SJSA1 (cell line): ENCODE measurements at places on chromosomes 12 and 14.

DNA sequence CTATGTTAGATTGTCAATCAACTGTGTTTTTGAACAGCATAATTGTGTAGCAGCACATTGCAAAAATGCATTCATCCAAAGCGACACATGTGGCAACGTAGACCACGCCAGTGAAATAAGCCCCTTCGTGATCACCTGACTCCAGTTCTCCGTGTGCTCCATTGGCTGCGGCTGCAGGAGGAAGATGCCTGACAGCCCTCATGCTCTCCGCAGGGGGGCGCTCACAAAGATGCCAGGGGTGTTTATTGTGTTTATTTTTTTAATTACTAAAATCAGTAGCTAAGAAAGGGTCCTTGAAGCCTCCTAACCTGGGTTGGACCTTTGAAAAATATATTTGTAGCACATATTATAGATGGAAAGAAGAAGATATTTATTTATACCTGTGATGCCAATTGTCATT lies 116.3 kb downstream of the SLC15A4 start:
- H3K4me3 ChIP-seq, result no peak overlapping the region
- DNase-seq, result no peak
- H3K36me3 ChIP-seq, result no peaks in the 10 kb centered on the region
- H3K4me1 ChIP-seq, result no peaks in the 10 kb centered on the region
- no peaks in the 10 kb centered on the region for H3K27me3 ChIP-seq

- H3K27ac ChIP-seq, result no peak overlapping the region
- no peak for DNase-seq
- peaks cover 21% of the 10 kb centered on the region for H3K4me1 ChIP-seq
- no peaks in the 10 kb centered on the region for H3K27me3 ChIP-seq
- H3K4me3 ChIP-seq, result no peak overlapping the region
- no peaks in the 10 kb centered on the region for H3K36me3 ChIP-seq
Observed at GRCh38 chr12:26034371-26035142, 76.1 kb downstream of the RASSF8 start.

DNA sequence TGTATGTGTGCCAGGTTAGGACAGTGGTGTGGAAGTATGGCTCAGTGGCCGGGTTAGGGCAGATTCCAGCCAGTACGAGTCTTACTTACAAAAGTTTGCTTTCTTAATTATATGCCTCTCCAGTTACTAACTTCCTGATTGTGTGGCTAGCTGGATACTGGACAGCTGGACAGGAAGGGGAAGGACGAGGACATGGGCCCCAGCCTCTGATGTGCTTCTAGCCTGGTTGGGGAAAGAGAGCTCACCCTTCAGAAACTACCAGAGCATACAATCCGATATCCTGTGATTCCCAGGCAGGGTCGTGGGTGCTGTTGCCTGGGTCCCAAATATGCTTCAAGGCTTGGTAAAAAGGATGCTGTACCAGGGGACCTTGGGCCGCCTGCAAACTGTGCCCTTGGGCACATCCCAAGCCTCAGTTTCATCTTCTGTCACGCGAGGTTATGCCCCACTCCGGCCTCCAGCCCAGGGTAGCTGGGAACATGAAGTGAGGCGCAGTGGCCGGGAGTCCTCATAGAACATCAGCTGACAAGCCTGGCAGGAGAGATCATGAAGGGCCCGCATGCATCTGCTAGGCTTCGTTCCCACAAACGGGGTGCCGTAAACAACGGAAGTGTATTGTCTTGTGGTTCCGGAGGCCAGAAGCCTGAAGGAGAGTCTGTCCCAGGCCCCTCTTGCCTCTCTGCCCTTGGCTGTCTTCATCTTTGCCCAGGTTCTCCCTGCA lies 23.2 kb upstream of the RIN3 start:
- no peak overlapping the region for H3K4me3 ChIP-seq
- H3K4me1 ChIP-seq, result no peaks in the 10 kb centered on the region
- no peaks in the 10 kb centered on the region for H3K27me3 ChIP-seq
- H3K36me3 ChIP-seq, result no peaks in the 10 kb centered on the region
- no peak for DNase-seq

- H3K4me3 ChIP-seq, result no peak overlapping the region
- no peak for DNase-seq
- H3K36me3 ChIP-seq, result no peaks in the 10 kb centered on the region
- no peaks in the 10 kb centered on the region for H3K27me3 ChIP-seq
- H3K4me1 ChIP-seq, result no peaks in the 10 kb centered on the region
Observed at GRCh38 chr12:38934686-38935085, 29.3 kb upstream of the CPNE8 start.

DNA sequence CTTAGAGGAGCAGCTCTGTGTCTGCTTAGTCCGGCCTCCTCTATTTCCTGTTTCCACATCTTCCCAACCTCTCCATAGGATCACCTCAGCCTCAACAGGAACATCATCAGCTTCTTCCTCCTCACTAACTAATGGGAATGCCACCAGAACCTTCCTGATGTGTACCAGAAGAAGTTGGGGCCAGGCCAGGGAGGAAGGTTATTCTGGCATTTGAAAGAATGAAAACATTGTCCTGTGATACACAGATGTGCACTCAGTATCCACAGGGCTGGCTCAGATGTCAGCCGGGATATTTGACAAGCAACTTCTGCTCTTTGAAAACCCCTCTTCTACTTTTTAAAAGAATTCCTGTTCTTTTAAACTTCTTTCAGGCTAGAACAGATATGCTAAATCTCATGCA lies 63.6 kb downstream of the TMEM30B start:
- H3K36me3 ChIP-seq, result no peaks in the 10 kb centered on the region
- no peaks in the 10 kb centered on the region for H3K27me3 ChIP-seq
- DNase-seq, result no peak
- H3K4me1 ChIP-seq, result peaks cover 29% of the 10 kb centered on the region

DNA sequence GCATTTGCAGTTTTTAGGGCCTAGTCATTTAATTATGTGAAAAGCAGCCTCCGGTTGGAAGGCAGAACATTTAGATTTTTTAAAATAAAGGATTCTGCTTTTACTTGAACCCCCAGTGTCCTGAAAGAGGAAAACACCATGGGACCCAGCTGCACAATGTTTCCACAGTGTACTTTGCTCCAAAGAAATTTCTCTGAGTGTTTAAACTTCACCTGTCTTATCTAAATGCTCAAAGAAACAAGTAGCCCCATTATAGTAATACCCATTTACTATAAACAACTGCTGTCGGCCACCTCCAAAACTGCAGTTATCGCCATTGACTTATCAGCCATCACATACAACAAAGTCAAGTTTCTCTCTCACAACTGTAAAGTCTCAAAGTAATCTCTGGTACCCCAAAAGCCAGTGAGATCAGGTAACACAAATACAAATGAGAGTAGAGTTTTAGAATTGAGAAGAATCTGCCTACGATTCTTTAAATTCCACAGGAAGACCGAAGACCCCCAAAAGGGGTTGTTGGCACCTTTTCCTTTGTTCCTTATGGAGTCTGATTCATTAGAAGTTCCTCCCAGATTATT lies 205.2 kb downstream of the NUBPL start:
- no peak for DNase-seq
- no peaks in the 10 kb centered on the region for H3K36me3 ChIP-seq
- no peak overlapping the region for H3K4me3 ChIP-seq
- H3K27me3 ChIP-seq, result no peaks in the 10 kb centered on the region

GRCh38 chr12:30902001-30902400 lies 24.5 kb upstream of the TSPAN11 start:
- H3K27ac ChIP-seq, result no peak overlapping the region
- H3K36me3 ChIP-seq, result no peaks in the 10 kb centered on the region
- H3K4me3 ChIP-seq, result no peak overlapping the region
- H3K4me1 ChIP-seq, result peaks cover 28% of the 10 kb centered on the region

GRCh38 chr14:70898111-70898745 lies 9.0 kb upstream of the PCNX1 start:
- no peaks in the 10 kb centered on the region for H3K27me3 ChIP-seq
- peaks cover 19% of the 10 kb centered on the region for H3K4me1 ChIP-seq
- DNase-seq, result no peak
- H3K4me3 ChIP-seq, result no peak overlapping the region

DNA sequence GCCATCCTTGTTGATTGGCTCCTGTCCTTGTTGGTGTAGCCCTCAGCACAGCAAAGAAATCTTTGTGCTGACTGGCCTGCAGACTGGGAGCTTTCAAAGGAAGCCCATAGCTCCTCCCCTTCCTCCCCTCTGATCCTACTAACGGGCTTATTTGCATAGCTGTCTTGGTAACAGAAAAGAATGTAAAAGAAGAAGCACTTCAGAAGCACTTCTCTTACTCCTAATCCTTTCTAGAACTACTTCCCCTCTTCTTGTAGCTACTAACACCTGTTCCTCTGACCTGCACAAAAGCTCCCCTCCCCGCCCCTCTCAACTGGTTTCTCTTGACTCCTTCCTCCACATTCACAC lies 14.3 kb upstream of the RIC8B start:
- H3K27ac ChIP-seq, result no peak overlapping the region
- H3K36me3 ChIP-seq, result no peaks in the 10 kb centered on the region
- no peak for DNase-seq
- no peaks in the 10 kb centered on the region for H3K27me3 ChIP-seq

DNA sequence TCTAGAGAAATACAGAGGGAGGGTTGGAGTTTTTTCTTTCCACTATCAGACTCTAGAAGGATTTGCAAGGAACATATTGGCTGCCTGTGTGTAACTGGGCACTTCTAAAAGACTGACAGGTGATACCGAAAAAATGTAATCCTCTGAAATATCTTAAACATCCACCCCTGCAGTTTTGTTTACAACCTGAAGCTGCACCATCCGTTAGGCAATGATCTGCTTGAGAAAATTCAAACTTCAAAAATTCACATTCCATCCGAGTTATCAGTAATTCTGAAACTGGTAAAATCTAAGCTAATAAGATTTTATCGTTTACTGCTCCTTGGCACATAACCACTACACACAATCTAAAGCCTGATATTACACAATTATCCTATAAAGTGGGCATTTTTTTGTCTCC lies 528.6 kb downstream of the FUT8 start:
- H3K36me3 ChIP-seq, result no peaks in the 10 kb centered on the region
- no peaks in the 10 kb centered on the region for H3K27me3 ChIP-seq
- DNase-seq, result no peak

- peaks cover 32% of the 10 kb centered on the region for H3K4me1 ChIP-seq
- no peak for DNase-seq
- no peak overlapping the region for H3K4me3 ChIP-seq
- peaks cover 24% of the 10 kb centered on the region for H3K36me3 ChIP-seq
- H3K27ac ChIP-seq, result peak overlapping the region; percentile 54
- no peaks in the 10 kb centered on the region for H3K27me3 ChIP-seq
Observed at GRCh38 chr12:120119271-120119973, 2.9 kb upstream of the RAB35 start.

- no peak for DNase-seq
- H3K4me3 ChIP-seq, result no peak overlapping the region
- no peaks in the 10 kb centered on the region for H3K4me1 ChIP-seq
- no peak overlapping the region for H3K27ac ChIP-seq
- H3K36me3 ChIP-seq, result peaks cover 31% of the 10 kb centered on the region
Observed at GRCh38 chr14:55349565-55349964, 62.1 kb downstream of the ATG14 start.

GRCh38 chr12:129423041-129423580 lies 480.7 kb downstream of the TMEM132D start:
- no peaks in the 10 kb centered on the region for H3K4me1 ChIP-seq
- no peak overlapping the region for H3K27ac ChIP-seq
- H3K36me3 ChIP-seq, result no peaks in the 10 kb centered on the region
- H3K4me3 ChIP-seq, result no peak overlapping the region
- no peaks in the 10 kb centered on the region for H3K27me3 ChIP-seq

GRCh38 chr14:103543721-103544387 lies 14.9 kb downstream of the TRMT61A start:
- H3K27me3 ChIP-seq, result no peaks in the 10 kb centered on the region
- H3K4me3 ChIP-seq, result no peak overlapping the region
- H3K27ac ChIP-seq, result no peak overlapping the region
- H3K4me1 ChIP-seq, result peaks cover 40% of the 10 kb centered on the region

- H3K4me1 ChIP-seq, result peaks cover 22% of the 10 kb centered on the region
- no peaks in the 10 kb centered on the region for H3K27me3 ChIP-seq
- no peaks in the 10 kb centered on the region for H3K36me3 ChIP-seq
- no peak for DNase-seq
- no peak overlapping the region for H3K27ac ChIP-seq
- H3K4me3 ChIP-seq, result no peak overlapping the region
Observed at GRCh38 chr14:64200170-64200569, 94.0 kb downstream of the ESR2 start.

- no peak for DNase-seq
- H3K4me3 ChIP-seq, result no peak overlapping the region
- H3K27me3 ChIP-seq, result no peaks in the 10 kb centered on the region
- no peaks in the 10 kb centered on the region for H3K4me1 ChIP-seq
- no peaks in the 10 kb centered on the region for H3K36me3 ChIP-seq
- no peak overlapping the region for H3K27ac ChIP-seq
Observed at GRCh38 chr12:105812366-105812765, 326.4 kb downstream of the NUAK1 start.
